ENCODE measurements at places on chromosomes 1 and 21.
A peak's percentile ranks its signal among the peaks of the same experiment; 100 is the strongest.

DNA sequence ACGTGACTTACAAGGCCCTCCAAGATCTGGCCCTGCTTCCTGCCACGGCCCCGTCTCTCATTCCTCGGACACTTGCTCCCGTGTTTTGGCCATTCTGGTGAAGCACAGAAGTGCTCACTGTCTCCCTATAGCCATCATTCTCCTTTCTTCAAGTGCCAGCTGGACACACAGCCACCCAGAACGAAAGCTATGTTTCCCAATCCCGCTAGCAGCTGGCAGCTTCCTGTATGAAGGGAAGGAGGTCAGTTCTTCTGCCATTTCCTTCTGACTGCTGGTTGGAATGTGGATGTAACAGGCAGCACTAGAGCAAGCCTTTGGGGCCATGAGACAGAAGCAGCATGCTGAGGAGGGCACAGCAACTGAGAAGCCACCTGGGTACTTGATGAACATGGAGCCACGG lies 82.8 kb downstream of the TGFBR3 start:
- no peak for DNase-seq

GRCh38 chr1:53620061-53620855 lies 118.7 kb downstream of the GLIS1 start:
- no peak for DNase-seq

DNA sequence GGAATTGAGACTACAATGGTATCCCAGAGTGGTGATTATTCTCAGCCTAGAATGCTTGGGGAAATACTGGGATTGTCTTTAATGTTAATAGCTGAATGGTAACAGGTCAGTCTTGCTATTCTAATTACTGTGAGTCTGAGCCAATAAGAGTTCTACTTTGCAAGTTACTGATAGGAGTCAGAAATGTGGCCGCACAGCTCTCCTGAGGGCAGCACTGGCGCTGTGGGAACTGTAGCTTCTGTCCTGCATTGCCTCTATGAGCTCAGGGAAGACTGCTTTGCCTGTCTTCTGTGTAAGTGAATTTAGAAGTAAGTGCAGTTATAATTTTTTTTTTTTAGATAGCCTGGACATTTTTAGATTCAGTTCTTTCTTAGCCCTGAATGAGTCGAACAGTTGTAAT lies 10.0 kb upstream of the VAMP3 start:
- no peak for DNase-seq

DNA sequence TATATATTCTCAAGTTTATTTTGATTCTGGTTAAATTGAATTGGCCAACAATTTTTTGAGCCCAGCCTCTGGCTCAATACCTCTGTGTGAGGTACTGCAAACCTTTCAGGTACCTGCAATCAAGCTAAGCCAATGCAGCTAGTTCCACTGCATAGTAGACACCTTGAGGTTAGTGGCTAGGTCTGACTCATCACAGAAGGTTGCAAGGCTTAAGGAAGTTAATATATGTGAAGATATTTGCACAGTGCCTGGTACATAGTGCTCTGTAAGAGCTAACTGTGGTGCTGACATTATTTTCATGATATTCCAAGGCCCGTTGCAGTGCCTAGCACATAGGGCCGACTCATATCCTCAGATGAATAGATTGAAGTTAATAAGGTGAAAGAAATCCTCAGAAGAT lies 330.5 kb upstream of the KAZN start:
- DNase-seq: no peak

DNA sequence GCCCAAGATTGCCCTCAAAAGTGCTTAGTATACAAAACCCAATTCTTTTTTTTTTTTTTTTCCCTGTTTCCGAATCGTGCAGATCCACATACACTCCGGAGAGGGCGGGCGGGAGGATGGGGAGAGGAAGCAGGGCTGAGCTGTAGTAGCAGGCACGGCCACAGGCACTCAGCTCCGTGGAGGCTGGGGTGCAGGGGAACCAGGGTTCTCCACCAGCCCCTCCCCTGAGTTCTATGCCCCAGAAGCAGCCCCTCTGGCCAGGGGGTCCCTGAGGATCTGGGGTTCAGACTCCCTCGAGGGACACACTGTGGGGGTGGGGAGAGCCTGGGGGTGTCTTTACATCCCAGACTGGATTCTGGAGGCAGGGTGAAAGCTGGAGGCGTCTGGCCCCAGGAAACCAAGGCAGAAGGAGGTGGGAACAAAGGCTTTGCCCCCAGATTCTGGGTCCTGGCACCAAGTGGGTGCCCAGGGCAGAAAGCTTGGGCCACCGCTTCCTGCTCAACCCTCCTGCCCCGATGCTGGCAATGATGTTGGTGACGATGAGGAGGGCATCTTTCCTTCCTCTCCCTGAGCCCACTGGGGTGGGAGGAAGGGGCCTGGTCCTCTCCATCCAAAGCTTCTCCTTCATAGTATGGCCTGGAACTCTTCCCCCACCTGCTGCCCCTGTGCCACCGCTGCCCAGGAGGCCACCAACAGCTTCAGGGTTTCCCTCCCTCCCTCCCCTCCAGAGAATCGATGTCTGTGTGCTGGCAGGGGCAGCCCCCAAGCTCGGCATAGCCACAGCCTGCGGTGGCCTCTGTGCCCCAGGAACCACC lies 106.4 kb upstream of the TARDBP start:
- no peak for DNase-seq

- no peak for DNase-seq
Measured at GRCh38 chr1:224783006-224783651, 146.3 kb upstream of the DNAH14 start.

DNA sequence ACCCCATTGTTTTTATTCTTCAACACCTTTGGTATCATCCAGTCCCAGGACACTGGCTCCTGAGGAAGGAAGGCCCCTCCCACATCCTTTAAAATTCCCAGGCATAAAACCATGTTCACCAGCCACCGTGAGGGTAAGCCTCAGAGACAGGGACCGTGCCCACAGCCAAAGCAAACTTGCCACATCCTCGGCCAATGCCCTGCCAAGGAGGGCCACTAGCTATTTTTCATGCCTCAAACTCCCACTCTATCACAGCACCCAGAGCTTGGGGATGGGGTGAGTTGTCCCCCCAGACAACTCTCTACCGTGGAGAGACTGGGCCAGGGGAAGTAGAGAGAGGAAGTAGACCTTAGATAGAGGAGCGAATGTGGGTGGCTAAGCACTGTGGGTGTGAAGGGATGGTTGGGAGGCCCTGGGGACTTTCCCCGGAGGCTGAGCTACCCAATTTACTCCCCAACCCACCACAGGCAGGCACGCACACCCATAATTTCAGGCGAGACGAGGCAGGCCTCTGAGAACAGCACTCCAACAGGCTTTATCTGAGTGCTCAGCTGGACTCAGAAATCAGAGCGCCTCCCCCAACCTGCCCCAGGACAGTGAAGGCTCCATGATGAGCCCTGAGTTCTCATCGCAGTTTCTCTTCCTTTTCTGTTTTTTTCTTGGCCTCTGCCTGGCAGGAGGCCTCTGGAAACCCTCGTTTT lies 15.9 kb upstream of the BTG2 start:
- DNase-seq: peak; percentile 96

- DNase-seq: peak; percentile 64
Measured at GRCh38 chr1:15046487-15047165, 106.9 kb upstream of the TMEM51 start.

GRCh38 chr1:208533746-208534598 lies 289.8 kb upstream of the PLXNA2 start:
- no peak for DNase-seq

GRCh38 chr1:45892068-45892785 lies 88.8 kb downstream of the MAST2 start:
- no peak for DNase-seq

DNA sequence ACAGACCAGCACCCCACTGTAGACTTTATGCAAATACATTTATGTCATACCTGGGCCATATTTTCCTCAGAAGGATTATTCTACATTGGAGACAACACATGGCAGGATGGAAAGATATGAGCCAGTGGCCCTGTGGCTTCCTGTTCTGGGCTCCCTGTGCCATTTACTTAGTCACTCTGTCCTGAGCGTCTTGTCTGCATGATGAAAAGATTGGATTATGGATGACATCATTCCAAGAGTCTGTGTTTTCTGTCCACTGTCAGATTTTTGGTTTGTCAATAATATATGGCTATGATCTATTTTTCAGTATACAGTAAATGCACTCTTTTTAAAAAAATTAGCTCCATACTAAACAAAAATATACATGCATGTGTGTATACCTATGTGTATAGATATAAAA lies 30.8 kb downstream of the IGSF5 start:
- DNase-seq: no peak

DNA sequence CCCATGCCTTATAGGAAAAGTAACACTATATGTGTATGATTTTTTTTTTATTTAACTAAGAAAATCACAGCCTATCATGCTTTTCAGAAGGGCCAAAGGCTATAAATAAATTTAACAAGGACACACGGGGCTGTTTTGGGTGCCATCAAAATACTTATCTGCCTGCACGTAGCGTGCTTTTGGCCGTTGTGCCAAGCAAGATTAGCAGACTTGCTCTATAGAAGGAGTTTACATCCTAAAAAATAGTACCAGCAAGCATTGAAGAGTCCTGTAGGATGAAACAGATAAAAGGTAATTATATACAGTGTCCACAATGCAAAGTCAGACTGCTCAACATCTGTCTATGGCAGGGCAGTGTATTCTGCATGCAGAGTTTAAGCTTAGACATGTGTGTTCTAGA lies 3.7 kb downstream of the OLIG1 start:
- no peak for DNase-seq
